ENCODE measurements at places on chromosomes 1 and 21.

DNA sequence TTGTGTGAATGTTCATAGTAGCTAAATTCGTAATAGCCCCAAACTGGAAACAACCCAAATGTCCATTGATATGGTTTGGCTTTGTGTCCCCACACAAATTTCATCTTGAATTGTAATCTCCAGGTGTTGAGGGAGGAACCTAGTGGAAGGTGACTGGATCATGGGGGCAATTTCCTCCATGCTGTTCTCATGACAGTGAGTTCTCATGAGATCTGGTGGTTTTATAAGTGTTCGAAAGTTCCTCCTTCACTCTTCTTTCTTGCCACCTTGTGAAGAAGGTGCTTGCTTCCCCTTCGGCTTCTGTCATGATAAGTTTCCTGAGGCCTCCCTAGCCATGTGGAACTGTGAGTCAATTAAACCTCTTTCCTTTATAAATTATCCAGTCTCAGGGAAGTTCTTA, 11.3 kb downstream of the UBE2G2 start:
- no peak for DNase-seq

DNA sequence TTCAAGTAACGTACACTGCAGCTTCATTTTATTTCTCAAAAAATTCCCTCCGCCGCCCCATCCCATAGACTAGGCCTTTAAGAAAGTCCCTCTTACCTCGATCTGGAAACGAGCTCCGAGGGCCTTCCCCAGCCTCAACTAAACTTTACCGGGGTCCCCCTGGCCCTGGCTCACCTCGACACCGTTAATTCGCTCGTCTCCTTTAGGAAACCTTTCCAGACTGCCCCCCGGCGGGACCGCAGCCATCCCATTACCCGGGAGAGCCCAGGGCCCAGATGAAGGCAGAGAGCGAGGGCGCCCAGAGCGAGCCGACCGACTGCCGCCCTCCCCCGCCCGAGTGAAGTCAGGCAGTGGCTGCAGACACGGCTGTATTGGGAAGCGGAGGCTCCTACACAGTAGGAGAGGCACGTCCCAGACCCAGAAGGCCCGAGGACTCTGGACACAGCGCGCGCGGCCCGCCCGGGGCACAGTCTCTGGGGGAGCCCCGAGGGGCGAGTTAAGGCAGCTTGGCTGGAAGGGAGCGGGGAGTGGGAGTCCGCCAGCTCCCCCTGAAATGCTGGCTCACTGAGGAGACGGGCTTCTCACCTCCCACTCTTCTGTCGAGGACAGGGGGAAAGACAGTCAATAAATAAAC, 14.6 kb downstream of the SEMA6C start:
- no peak for DNase-seq

GRCh38 chr1:8631163-8631562, 186.3 kb downstream of the RERE start:
- no peak for DNase-seq

- DNase-seq: no peak
Measured at GRCh38 chr1:240395336-240395735, 216.6 kb downstream of the GREM2 start.

DNA sequence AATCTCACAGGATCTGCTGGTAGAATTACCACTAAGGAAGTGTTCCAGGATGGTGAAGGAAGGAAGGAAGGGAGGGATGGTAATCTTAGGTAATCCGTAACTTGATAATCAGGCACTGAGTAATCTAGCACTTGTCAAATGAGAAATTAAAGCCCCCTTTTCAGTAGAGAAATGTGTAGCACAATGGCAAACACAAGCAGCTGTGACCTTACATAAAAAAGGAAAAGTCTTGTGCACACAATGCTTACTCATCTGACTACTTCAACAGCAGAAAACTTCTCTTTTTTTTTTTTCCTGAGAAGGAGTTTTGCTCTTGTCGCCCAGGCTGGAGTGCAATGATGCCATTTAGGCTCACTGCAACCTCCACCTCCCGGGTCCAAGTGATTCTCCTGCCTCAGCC, 6.1 kb downstream of the NUP210L start:
- no peak for DNase-seq

DNA sequence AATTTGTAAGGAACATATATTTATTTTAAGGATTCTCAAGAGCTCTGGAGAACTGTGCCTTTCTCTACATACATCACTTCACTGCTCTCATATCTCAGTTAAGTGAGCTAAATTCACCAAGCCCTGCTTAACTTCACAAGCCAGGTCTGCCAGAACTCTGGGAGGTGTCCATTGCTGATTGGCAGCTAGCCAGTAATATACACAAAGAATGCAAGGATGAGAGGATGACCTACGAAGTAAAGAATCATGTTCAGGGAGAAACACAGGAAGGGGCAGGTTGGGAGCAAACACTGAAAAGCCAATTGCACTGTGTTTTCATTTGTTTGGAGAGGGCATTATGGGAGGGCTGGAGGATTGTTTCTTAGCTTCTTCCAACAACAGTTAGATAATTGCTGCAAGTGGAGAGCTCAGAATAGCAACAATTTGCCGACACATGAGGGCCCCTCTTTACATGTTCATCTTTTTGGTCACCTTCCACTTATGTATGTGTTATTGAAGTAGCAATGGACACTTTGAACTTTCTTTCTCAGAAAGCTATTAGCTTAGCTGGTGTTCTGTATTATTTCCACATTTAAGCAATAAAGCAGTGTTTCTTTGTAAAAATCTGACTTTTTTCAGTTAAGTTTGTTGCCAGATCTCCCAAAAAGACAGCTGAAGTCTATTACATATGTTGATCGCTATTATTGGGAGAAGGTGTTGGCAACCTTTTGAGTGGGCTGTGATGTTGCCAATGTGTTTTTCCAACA, 254.8 kb downstream of the LTN1 start:
- DNase-seq: no peak

DNA sequence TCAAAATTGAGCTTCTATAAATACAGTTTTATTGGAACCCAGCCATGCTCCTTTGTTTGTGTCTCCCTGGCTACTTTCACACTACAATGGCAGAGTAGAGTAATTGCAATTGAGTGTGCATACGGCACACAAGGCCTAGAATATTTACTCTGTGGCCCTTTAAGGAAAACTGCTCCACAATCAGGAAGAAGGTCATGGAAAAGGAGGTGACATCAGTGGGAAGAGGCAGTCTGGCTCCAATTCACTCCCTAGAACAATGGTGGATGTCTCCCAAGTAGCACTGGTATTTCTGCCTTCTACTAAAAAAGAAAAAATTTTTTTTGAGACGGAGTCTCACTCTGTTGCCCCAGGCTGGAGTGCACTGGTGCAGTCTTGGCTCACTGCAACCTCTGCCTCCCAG, 51.3 kb downstream of the KRTAP19-8 start:
- no peak for DNase-seq

DNA sequence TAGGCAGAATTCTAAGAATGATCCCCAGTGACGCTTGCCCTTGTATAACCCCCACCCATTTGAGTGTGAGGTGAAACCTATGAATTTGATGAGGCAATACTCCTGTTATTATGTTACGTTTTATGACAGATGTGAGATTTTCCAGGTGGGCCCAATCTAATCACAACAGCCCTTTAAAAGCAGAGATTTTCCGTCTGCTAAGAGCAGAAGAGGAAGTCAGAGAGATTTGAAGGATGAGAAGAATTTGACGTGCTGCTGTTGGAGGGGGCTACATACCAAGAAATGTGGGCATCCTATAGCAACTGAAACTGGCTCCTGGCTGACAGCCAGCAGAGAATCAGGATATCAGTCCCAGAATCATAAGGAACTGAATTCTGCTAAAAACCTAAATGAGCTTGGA, 2.4 kb upstream of the SLC19A2 start:
- no peak for DNase-seq

DNA sequence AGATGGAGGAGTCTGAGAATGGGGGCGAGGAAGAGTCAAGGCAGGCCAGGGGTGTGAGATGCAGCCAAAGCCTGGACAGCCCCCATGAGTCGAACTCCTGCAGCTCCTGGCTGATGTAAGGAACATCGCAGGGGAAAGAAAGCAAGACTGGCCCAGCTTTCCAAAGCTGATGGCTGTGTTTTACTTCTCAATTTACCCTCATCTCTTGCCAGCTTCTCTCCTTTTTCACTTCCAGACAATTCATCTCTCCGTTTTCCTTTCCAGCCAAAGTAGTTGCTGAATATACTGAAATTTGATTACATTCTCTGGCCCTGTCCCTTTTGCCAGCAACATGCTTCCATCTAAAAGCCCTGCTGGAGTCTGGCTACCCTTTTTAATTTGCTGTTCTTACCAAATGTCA, 40.0 kb upstream of the UBE2U start:
- DNase-seq: no peak

Data from non-pigmented ciliary epithelial cell (primary cell).